CD4-positive, alpha-beta T cell treated with Interleukin-2 at 100 ng/mL for 4 hours (primary cell): ENCODE measurements at places on chromosomes 2 and 18.

DNA sequence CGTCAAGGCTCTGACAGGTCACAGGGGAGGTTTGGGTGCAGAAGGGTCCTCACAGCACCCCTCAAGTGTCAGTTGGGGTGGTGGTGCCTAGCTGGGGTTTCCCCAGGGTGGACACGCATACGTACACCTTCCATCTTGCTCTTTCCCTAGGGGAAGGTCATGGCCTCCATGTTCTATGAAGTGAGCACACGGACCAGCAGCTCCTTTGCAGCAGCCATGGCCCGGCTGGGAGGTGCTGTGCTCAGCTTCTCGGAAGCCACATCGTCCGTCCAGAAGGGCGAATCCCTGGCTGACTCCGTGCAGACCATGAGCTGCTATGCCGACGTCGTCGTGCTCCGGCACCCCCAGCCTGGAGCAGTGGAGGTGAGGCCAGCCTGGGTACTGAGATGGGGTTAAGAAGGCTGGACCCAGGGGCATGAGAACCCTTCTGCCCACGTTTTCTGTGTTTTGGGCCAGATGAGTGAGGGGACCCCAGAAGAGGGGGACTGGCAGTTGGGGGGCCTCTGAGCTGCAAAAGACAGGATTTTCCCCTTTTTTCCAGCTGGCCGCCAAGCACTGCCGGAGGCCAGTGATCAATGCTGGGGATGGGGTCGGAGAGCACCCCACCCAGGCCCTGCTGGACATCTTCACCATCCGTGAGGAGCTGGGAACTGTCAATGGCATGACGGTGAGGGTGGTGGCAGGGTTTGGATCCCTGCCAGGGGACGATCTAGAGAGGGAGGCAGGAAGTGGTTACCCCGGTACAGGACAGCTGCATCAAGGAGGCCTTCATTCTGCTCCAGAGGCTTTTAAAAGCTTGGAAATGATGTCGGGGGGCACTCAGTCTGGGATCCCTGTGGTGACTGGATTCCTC is 20.9 kb downstream of the SLC30A3 start:
- no peak for DNase-seq

- DNase-seq: no peak
Observed at GRCh38 chr2:168583710-168584521, 127.8 kb downstream of the CERS6 start.

GRCh38 chr18:12059334-12060181 is 34.1 kb upstream of the ANKRD62 start:
- DNase-seq: no peak

DNA sequence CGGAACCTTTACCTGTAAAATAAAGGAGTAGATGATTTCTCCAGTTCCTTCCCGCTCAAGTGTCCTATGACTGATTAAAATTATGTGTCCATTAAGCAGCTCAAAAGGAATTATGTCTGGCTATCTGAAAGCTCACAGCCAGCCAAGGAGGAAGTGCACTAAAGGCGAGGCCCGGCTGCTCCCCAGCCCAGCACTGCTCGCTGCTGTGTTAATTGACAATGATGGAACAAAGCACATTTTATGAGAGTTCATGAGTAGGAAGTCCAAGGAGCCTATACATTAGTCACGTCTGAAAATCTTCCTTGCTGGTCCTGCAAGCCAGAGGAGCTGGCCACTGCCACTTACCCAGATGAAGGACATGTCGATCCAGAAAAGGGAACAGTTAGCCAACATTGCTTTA is 14.3 kb downstream of the TTC32 start:
- no peak for DNase-seq
